ENCODE measurements at places on chromosomes 5 and 9.

DNA sequence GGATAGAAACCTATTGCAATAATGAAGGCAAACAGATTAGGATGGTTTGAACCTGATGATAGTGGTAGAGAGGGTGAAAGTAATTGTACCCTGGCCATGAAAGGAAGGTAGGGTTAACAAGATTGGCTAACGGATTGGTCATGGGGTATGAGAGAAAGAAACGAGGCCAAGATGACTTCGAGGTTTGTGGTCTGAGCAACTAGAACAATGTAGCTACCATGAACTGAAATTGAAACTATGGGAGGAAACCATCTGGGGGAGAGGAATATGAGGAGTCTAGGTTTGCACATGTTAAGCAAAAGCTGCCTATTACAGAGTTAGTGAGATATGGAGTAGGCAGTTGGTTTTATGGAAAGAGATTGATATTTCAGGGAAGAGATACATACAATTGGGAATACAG, 406.0 kb downstream of the PRELID2 start:
- DNase-seq, result no peak

GRCh38 chr5:126188804-126189203, 234.4 kb upstream of the GRAMD2B start:
- no peak for DNase-seq

DNA sequence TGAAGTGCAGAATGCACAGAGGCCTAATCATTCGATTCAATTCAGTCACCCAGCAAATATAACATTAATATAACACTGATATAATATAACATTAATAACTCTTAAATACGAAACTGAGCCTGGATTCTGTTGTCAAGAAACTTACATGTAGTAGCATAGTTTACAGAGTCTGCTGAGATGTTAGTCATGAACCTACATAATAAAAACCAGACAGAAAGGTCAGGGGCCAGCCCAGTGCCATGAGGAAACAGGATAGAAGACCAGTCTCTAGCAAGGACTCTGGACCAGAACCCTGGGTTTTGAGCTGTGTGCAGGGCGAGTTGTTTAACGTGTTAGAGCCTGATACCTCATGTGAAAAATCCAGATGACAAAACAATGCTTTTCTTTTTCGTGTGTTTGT, 234.7 kb downstream of the NR2F1-AS1 start:
- no peak for DNase-seq

DNA sequence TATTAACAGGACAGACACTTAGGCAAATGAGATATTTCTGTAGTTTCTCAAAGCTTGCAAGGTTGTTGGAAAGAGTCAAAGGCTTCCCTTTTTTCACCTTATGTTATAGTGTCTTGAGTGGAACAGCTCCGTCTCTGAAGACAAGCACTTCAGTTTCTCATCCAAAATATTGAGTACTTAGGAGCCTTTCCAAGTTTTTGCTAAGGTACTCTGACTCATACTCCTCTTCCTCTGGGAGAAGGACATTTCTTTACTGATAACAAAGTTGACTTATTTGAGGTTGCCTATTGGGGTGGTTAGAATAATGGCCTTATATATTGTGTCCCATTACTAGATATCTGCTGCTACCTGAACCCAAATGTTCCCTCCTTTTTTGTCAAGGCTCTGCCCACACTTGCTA, 869.6 kb downstream of the MAT2B start:
- no peak for DNase-seq

GRCh38 chr9:4137234-4137633, 162.6 kb downstream of the GLIS3 start:
- no peak for DNase-seq

- DNase-seq, result peak; percentile 32
Observed at GRCh38 chr9:127589955-127590370, 22.1 kb upstream of the STXBP1 start.

GRCh38 chr5:178324481-178325310, 92.1 kb upstream of the PHYKPL start:
- DNase-seq, result no peak

DNA sequence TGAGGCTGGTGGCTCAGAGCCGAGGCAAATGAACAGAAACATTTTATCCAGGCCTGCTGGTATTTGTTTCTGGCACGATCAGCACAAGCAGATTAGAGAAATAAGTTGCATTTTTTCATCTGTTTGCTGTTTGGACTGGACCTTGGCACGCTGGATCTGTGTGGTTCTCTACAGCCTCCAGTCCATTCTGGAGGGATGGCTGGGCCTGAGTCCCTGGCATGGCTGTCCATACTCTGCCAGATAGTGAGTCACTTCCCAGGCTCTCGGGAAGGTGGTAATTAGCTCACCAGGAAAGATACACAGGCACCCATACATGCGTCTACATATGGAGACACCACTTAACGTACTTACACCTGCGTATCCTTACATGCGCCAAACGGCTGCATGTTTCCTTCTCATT, 78.6 kb downstream of the SPRY4 start:
- DNase-seq, result no peak

DNA sequence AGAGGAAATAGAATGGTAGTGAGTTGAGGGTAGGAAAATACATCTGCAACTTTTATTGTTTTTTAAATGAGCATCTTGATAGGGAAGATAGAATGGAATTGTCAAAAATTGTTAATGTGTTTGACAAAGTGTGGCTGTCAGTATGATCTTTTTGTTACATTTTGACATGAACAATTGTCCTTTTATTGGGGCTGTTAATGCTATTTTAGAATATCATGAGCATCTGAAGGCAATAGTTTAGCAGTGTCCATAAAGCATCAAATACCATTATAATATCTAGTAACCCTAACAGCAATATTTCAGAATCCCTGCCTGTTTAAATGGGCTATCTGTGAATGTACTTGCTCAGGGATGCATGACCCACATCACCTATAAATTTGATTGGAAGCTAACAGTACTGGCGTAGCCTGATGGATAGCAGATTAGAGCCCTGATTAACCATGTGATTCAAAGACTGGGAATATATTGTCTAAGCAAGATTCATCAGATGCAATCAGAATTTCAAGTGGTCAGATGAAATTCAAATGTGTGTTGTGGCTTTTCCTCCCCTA, 37.8 kb downstream of the TLE4 start:
- DNase-seq, result no peak

- DNase-seq, result no peak
Observed at GRCh38 chr9:133762488-133763271, 24.5 kb upstream of the SARDH start.

DNA sequence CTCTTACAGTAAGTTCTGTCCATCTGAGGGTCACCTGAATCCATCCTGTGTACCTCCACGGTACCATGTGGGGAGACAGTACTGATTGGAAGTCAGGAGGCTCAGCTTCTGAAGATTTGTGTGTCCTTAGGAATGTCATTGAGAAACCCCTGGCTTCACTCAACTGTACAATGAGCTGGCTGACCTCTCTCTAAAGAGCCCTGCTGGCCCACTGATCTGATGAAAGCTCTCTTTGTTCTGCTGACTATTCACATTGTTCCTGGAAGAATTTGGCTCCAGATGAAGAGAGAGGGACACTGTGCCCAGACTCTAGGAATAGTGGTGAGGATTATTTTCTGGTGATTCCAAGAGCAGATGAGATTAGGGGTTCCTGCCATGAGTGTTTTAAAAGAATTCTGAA, 141.2 kb downstream of the LURAP1L start:
- DNase-seq, result no peak

- DNase-seq, result no peak
Observed at GRCh38 chr9:34386656-34387055, 10.0 kb upstream of the MYORG start.

DNA sequence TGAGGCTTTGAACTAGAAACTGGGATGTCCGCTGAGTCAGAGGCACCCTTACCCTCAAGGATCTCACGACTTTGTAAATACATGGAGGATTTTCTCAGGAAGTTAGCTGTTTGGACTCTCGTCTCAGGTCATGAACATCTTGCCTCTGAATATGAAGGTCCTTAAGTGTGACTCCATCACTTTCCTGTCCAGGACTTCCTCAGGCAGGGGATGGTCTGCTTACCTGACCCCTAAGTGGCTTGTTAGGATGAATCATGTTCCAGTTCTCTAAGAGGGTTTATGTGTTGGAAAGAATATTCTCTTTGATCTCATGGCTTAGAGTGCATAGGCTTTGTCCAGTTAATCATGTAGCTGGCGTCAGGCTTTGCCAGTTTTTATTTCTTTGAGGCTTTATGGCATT, 511.7 kb upstream of the KLF4 start:
- DNase-seq, result no peak

GRCh38 chr9:89815903-89816573, 211.2 kb downstream of the GADD45G start:
- no peak for DNase-seq

DNA sequence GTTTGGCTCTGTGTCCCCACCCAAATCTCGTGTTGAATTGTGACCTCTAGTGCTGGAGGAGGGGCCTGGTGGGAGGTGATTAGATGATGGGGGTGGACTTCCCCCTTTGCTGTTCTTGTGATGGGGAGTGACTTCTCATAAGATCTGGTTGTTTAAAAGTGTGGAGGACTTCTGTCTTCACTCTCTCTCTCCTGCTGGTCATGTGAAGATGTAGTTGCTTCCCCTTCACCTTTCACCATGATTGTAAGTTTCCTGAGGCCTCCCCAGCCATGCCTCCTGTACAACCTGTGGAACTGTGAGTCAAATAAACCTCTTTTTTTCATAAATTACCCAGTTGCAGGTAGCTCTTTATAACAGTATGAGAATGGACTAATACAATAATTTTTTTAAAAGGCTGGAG, 10.6 kb upstream of the MYO10 start:
- DNase-seq, result no peak

- DNase-seq, result no peak
Observed at GRCh38 chr9:84141741-84142370, 161.3 kb downstream of the RMI1 start.

GRCh38 chr9:133394687-133395271, 18.6 kb downstream of the STKLD1 start:
- DNase-seq, result no peak

- DNase-seq, result no peak
Observed at GRCh38 chr9:70816316-70816715, 305.1 kb downstream of the TRPM3 start.

GRCh38 chr9:36401164-36401740, 1.2 kb upstream of the RNF38 start:
- peak; percentile 93 for DNase-seq

DNA sequence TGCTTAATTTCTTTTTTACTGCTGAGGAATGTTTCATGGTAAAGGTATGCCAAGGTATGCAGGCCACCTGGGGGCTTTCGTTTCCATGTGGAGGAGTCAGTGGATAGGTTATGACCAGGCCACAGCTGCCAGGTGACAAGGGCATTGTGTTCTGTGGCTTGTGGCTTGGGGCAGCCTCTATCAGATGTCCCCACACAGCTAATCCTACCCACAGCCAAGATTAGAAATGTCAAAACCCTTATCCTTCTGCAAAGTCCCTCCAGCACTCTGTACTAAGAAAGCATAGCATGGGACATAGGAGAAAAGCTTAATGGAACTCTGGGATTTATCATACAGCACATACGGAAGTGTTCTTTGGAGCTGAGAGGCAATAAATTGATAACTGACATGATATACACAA, 171.2 kb upstream of the S1PR3 start:
- no peak for DNase-seq

DNA sequence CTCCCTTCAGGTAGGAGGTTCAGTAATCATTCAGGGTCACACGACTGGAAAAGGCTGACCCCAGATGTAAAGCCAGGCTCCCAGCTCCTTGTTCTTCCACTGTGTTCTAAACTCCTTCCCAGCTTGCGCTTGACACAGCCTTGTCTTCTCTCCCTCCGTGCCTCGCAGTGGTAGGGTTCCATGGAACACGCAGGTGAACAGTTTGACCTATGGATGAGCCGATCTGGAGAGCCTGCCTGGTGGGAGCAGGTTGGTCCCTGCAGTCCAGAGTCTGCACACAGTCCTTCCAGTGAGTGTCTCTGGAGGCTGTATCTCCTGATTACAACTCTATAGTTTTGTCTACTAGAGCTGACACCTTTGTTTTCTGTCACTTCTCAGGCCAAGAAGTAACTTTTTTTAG, 85.9 kb downstream of the IQGAP2 start:
- no peak for DNase-seq

DNA sequence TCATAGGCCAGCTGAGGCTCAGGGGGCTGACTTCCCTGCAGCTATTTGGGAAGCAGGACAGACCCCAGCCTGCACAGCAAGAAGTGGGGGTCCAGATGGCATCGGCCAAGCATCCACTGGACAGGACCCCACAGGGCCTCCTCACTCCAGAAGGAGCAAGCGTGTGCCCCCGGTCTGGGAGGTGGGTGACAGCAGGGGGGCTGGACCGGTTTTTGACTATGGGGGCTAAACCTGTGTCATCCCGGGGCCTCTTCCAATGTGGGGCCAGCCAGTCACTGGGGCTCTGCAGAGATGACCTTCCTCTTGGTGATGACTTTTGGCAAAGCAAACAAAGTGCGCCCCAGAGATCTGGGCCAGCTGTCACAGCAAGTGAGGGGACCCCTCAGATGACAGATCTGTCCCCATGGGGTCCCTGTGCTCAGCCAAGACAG, 163.9 kb downstream of the OLFM1 start:
- no peak for DNase-seq

DNA sequence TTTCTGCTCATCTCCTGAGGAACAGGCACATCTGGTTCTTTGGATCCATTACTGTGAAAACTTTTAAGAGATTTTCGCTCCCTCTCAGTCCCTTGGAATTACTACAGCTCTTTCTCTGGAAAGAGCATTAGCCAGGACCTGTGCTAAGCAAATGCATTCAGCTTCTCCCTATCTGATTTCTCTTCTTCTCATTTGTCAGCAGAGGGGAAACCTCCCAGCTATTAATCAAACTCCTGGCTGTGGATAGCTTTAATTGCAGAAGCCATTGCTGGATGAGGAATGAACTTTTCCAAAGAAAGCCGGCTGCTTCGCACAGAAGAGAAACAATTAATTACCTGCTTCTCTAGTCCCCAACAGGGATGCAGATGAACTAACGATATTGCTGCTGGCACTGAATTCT, 37.9 kb downstream of the TLR4 start:
- DNase-seq, result no peak

DNA sequence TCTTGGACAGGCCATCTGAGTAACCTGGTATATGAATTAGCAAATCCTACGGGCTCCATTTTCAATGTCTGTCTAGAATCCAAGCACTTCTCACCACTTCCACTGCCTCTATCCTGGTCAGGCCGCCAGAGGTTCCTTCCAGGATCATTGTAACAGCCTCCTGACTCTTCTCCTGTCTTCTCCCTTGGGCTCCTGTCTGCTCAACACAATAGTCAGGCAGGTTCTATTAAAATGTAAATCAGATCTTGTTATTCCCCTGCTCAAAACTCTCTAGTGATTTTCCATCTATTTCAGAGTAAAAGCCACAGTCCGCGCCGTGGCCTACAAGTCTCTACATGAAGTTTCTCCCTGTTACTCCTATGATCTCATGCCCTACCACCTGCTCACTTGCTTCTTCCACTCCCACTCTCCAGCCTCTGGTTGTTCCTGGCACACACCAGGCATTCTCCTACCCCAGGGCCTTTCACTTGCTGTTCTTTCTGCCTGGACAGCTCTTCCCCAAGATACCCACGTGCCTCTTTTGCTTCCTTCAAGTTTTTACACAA, 21.7 kb downstream of the ZNF366 start:
- peak; percentile 39 for DNase-seq

- no peak for DNase-seq
Observed at GRCh38 chr9:84228130-84228720, 112.3 kb downstream of the SLC28A3 start.

Data from NCI-H446 (cell line).